ENCODE measurements at places on chromosomes 3 and 15.

GRCh38 chr15:68207176-68207935 lies 2.2 kb upstream of the CALML4 start:
- DNase-seq = no peak

- DNase-seq = no peak
Observed at GRCh38 chr3:168028086-168028485, 67.6 kb downstream of the GOLIM4 start.

DNA sequence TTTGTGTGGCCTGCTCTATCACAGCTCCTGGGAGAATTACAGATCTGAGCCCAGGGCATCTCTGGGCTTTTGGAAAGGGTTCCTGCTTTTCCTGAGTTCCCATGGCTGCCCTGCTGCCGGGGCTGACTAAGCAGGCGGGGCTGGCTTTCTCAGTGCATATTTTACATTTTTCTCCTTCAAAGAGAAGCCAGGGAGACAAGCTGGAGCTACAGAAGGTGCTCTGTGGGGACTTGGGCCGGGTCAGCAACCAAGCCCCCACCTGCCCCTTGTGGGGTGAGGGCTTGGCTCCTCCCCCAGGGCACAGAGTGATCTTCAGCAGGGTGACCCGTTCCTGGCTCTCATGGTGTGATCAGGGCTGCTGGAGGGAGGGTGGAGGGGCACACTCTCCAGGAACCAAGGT lies 17.4 kb downstream of the ABTB1 start:
- DNase-seq = no peak

DNA sequence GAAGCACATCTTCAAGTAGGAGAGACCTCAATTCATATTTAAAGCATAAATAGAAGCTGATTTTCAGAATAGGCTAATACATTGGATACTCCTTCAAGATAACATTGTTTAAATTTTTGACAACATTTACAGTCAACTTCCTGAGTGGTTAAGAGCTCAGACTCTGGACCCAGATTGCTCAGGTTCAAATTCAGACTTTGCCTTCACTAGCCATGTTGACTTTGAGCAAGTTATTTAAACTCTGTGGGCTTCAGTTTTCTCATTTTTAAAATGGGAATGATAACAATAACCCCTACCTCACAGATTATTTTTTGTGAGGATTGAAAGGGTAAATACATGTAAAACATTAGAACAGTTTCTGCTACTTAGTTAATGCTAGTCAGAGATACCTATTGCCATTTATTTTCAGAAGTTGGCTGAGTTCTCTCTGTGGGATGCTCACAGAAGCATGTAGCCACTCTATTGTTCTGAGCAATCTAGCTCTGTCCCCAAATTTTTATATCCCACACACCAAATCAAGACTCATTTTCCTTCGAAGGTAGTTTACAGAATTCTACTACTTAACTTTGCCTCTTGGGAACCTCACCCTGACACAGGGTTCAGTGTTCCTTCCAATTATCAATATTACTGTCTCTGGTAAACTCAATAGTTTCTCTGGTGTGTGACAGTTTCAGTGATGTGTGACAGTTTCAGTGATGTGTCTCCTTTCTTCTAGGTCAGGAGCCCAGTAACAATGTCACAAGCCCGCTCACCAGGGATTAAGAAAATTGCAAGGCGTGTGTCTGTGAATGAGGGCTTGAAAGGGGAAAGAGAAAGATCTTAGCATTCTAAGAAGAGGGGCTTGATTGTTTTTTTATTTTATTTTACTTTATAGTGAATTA lies 79.4 kb upstream of the OSTN start:
- DNase-seq = no peak

DNA sequence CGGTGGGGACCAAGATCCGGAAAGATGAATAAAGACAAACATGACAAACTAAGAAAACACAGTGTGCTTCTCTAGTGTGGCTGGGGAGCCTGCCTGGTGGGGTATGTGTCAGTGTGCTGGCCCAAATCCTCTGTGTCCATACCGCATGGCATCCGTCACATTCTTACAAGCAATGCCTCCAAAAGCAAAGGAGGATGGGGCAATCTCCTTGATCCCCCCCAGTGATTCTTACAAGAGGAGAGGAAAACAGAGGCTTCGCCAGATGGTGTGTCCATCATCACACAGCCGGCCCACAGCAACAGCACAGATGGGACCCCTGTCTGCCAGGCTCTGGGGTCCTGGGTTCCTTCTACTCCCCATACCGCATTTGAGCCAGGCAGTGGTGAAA lies 558 bp upstream of the IL17RC start:
- DNase-seq = no peak

DNA sequence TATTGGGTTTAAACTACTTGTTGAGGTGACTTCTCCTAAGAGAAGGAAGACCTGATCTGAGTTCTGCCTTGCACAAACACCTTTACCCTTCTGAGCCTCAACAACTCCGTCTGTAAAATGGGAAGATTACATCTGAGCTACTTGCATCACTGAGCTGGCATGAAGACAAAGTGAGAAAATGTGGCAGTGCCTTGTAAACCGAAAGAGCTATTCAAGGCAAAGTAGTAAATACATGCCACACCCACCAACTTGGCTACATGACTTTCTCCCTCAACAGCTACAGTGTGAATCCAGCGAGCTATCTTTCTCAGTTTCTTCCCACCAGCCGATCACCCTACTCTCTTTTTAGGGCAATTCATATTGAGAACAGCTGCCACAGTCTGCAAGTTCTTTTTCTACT lies 148.3 kb downstream of the FOXB1 start:
- no peak for DNase-seq

DNA sequence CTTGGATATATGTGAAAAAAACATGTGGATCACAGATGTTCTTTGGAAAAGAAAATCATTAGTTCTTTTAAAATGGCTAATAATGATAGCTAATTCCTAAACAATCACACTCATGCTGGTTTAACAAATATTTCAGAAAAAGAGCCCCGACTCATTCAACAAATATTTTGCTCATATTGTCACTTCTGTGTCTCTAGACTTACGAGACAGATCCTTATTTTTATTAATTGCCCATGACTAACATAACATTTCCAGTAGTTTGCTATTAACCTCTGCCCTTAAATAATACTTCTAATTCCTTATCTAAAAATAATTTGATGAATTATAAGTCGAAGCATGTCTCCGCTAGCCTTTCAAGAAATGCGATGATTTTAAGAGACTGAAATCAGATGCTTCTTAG lies 70.4 kb downstream of the SATB1 start:
- no peak for DNase-seq

DNA sequence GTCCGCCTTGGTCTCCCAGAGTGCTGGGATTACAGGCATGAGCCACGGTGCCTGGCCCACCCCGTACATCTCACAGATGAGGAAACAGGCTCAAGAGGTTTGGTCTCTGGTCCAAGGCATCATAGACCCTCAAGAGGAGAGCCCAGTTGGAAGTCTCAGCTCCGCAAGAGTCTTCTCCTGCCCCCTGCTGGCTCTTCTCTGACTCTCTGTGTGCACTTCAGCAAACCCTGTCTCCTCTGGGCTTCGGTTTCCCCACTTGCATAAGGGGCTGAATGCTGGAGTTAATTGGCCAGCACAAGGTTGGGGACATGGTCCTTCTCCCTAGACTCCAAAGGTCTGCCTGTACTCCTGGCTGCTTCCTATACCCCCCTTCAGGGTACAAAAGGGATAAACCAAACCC lies 3.9 kb downstream of the MST1R start:
- DNase-seq = no peak

GRCh38 chr3:30617069-30617468 lies 10.7 kb downstream of the TGFBR2 start:
- DNase-seq = no peak

- peak; percentile 10 for DNase-seq
Observed at GRCh38 chr15:48928877-48929538, 34.7 kb downstream of the SHC4 start.

Measured in stimulated activated CD8-positive, alpha-beta memory T cell treated with anti-CD3 and anti-CD28 coated beads, Interleukin-7, amount 100 ng/mL, for 4 hours (primary cell).